ENCODE measurements at places on chromosomes 2 and 18.

DNA sequence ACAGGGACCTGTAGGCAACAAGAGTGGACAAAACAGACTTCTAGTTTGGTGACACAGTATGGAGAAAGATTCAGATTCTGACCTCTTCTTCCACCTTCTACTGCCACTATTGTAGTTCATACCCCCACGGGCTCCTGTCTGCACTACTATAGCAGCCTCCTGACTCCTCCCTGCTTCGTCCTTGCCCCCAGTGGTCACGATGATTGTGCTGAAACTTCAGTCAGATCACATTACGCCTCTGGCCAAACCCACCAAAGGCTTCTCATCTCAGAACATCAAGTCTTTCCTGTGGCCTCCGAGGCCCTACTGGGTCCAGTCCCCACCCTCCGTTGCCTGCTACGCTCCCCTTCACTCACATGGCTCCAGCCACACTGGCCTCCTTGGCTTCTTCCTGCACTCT, 147.6 kb downstream of the CYP26B1 start:
- no peak for DNase-seq

GRCh38 chr2:159614534-159615366, 1.6 kb downstream of the BAZ2B start:
- DNase-seq, result no peak

GRCh38 chr2:113390124-113390849, 47.2 kb upstream of the ZNG1B start:
- peak; percentile 37 for DNase-seq

- DNase-seq, result no peak
These were observed 74.8 kb downstream of the ARHGEF4 start for GRCh38 chr2:130911482-130911881.

GRCh38 chr2:49928551-49928950, 774.2 kb upstream of the FSHR start:
- no peak for DNase-seq

GRCh38 chr2:144099780-144100377, 420.0 kb downstream of the ZEB2 start:
- DNase-seq, result no peak

- DNase-seq, result peak; percentile 39
These were observed 53.8 kb upstream of the RBM44 start for GRCh38 chr2:237744613-237745249.

GRCh38 chr18:24054130-24054529, 39.6 kb downstream of the TTC39C start:
- no peak for DNase-seq

DNA sequence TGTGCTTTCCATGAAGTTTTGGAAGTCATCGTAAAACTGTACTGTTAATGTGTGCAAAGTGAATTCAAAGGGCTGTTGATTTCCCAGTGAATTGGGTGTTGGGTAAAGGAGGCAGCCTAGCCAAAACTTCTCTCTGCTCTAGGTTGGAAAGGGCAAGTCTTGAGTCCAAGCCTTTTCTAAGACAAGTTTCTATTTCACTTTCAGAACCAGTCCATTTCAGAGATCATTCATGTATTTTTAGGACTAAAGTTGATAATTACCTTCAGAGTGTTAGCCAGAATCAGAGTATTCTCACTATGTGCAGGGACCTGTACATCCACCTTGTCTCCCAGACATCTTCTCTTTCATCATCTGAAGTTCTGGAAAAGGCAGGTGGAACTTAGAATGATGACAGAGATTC, 636.1 kb upstream of the KLHL29 start:
- DNase-seq, result no peak

- no peak for DNase-seq
These were observed 89.7 kb upstream of the MSH2 start for GRCh38 chr2:47313141-47313691.

GRCh38 chr18:78739882-78740677, 239.5 kb upstream of the SALL3 start:
- no peak for DNase-seq

- no peak for DNase-seq
These were observed 8.9 kb downstream of the HJURP start for GRCh38 chr2:233845301-233846060.

- DNase-seq, result no peak
These were observed 789.4 kb downstream of the EPHA4 start for GRCh38 chr2:220782609-220783113.

GRCh38 chr2:192159736-192160135, 35.0 kb downstream of the TMEFF2 start:
- DNase-seq, result no peak

DNA sequence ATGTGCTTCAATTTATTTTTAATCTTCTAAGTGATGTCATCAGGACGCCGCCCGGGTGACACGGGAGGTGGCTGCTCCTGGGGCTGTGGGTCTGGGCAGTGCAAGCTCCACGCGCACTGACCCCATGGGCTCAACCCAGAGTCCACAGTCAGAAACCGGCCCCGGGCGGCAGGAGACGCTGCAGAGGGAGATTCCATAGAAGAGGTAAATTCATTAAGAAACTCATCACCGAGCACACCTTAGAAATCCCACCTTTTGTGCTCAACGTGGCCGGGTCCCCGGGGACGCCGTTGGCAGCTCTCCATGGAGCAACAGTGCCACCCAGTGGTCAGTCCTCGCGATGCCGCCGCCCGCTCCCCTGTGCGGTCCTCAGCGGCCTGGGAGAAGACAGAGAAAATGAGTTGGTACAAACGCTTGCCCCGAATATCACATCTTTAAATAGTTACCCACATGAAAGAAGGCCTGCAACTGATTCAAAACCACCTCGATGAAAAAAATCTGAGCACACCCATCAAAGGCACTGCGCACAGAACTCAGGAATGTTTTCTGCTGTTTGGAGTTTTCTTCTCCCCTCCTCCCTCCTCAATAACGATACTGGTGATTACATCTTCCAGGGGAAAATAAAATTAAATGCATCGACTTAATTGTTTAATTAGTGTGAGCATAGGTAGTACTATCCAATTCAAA, 92.6 kb downstream of the CMPK2 start:
- no peak for DNase-seq

DNA sequence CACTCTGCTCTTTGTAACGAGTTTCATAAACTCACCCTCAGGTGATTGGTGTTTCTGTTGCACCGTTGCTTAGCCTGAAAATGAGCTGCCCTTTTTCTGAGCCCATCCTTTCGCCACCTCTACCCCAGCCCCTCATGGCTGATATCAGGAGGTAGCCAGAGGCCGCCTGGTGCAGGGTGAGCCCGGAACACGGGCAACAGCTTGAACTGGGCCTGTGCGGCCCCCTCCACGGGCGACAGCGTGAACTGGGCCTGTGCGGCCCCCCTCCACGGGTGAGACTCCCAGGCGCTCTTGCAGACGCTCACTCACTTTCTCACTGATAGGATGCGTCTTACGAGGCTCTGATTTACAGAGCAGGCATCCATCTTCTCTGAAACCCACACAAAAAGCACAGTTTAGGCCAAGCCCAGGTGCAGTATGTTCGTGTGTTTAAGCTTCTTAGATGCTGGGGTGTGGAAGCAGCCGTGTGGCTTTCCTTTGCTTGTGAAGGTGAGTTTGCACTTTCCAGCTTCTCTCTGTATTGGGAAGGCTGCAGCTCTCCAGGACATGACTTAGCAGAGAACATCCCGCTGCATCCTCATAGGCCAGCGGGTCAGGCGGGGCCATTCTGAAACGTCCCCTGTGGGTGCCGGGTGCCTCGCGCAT, 83.5 kb downstream of the NFATC1 start:
- no peak for DNase-seq

GRCh38 chr2:65662654-65663432, 230.4 kb upstream of the SPRED2 start:
- no peak for DNase-seq

DNA sequence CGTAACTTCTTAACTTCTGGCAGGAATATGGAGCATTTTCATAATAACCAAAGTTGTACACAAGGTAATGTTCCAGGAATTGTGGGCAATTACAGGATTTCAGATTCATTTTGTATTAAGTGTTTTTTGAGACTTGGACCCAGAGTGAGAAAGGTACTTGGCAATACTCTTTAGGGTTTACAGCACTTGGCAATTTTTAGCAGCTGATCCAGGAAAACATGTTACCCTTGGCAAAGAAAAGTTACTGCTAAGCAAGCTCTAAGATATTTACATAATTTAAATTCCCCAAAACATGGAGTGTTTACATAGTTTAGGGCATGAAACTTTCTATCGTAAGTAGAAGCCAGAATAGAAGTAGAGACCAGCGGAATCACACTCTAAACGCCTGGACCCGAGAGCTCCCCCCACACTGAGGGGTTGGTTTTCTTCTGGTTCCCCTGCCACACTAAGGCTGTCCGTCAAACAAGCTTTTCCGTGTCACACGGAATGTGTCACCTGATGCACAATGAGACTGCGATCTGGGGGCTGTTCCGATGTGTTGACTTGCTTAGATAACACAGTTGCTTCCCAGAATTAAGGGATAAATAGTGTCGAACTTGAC, 177.1 kb downstream of the PTGR3 start:
- no peak for DNase-seq

DNA sequence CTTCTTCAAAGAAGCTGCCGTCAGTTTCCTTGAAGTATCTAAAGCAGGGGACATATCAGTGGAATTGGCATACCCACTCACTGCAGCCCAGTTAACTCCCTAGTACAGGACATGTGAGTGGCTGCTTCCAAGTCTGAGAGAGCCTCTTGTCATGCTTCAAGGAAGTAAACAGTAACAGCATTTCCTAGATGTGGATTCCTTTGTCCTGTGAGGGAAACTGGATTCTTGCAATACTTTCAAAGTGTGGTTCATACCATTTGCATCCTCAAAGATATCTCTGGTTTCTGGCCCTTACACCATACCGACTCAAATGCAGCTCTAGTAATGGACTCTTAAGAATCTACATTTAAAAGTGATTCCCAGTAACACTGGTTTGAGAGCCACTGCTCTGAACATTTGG, 87.2 kb downstream of the ESCO1 start:
- no peak for DNase-seq

GRCh38 chr2:121099329-121100290, 185.4 kb downstream of the TFCP2L1 start:
- no peak for DNase-seq

GRCh38 chr2:66850376-66850775, 415.5 kb downstream of the MEIS1 start:
- no peak for DNase-seq

DNA sequence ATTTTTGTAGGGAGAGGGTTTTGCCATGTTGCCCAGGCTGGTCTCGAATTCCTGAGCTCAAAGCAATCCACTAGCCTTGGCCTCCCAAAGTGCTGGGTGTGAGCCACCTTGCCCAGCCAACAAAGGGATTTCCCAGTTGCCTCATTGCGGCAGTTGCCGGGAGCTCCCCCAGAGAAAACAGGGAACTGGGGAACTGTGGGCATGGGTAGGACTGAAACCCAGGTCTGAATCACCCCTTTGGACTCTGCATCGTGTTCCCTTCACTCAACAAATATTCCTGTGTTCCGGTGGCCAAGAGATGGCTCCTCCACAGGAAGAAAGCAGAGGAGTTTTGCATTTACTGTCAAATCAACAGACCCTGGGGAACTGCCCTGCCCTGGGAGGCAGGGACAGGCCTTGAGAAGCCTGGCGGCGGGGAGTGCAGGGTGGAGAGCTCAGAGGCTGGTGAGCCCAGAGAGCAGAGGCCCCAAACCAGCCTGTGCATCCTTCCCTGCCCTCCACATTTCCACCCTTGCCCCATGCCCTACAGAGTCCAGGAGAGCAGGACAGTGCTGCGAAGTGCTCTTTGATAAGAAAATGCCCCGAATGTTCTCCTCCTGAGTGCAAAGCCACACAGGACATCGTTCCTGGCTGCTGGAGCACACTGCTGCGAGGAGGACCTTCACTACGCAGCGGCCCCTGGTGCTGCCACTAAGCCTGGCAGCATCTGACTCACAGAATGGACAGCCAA, 24.9 kb downstream of the MYO7B start:
- no peak for DNase-seq

- no peak for DNase-seq
These were observed 135.7 kb downstream of the GRB14 start for GRCh38 chr2:164485541-164485940.

DNA sequence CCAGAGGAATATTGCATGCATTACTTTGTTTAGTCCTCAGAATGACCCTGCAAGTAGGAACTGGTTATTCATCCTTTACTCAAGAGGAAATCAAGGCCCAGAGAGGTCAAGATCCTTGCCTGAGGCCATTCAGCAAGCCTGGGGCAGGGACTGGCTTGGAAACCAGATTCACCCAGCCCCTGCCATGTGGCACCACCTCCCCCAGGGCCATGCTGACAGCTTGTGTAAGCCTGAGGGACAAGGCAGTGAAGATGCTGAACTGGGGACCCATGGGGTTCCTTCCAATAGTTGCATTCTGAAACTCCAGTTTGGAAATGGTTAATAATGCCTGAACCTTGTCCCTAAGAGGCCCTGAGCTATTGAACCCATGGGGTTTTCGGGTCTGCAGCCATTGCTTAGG, 24.2 kb downstream of the TCF7L1 start:
- no peak for DNase-seq

DNA sequence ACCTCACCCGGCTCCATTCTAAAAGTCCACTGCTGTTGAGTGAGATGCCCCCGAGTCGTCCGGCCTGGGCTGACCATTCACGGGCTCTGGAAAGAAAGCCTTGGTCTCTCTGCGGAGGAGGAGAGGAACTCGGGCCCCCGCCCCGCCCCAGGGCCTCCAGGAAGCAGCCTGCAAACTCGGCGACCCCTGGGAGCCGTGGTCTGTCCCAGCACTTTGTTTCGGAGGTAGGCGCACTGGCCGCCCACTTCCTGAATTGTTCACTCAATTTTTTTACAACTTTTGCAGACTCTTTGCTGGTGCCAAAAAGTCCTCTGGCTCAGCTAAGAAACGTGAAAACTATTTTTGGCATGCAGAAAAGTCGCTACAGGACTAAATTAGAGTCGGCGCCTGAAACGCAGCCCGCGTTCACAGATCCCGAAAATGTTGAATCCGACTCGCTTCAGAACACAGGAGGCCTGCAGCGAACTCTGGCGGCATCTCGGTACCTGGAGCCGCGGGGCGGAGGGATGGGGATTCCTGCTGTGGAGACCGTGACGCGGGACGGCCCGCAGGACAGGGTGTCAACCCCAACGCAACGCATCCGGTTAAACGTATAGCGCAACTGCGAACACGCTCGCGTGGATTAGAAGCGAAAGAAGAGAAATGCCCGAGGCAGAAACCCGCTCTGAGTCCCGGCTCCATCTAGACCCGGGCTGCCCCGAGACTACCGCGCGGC, 1.5 kb downstream of the PXDN start:
- no peak for DNase-seq

- DNase-seq, result no peak
These were observed 42.8 kb upstream of the OTOS start for GRCh38 chr2:240183006-240183874.
